ENCODE measurements at places on chromosomes 4 and X.
A peak's percentile ranks its signal among the peaks of the same experiment; 100 is the strongest.

- peak; percentile 51 for DNase-seq
These were observed 1.5 kb downstream of the GRID2 start for GRCh38 chr4:92305148-92305877.

- DNase-seq = no peak
These were observed 20.2 kb downstream of the TLR10 start for GRCh38 chr4:38762560-38762959.

DNA sequence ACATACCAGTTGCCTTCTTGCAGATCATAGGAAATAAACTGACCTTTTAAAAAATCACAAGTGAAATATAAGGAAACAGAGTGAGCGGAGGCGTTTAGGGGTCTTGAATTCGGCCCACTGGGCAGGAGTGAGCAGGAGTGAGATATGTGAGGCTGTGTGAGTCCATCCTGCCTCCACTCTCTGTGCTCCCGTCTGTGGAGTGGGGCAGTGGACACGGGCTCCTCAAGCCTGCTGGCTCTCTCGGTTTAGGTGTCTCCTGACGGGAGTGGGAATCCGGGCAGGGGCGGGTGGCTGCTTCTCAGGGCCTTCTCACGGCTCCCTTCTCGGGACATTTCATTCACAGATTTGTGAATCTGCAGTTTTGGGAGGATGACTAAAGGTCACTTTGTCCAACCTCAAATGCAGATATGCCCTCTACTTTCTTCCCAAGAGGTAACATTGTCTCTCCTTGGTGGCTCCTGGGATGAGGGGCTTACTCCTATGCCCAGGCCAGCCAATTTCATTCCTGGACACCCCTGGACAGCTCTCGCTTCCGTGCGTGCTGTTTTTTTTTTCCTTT, 27.6 kb downstream of the CYTL1 start:
- no peak for DNase-seq

DNA sequence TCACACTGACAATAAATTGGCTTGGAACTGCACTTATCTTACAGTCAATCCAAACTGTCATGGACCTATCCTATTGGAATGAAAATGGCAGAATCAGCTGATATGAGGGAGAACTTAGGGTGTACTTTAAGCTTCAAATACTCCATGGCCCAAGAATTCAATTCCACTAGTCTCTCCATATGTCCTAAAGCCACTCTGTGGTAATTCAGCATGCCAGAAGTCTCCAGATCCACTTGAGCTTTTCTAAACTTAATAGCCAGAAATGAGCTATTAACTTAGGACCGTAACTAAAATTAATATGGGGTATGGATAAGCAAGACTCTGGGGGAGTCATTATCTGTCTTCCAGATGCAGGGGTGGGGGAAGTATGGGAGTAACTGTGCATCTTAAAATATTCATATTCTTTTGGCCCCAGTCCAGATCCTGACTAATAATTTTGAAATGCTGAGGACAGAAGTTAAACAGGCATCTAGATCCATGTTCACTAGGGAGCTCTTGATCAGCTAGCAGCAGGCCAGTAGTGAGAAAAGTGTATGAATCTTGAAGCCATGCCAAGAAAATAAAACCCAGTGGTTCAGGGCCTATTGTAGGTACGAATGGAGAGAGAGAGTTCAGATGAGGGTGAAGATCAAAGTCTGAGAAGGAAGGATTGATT, 167.6 kb downstream of the DKK2 start:
- DNase-seq = no peak

DNA sequence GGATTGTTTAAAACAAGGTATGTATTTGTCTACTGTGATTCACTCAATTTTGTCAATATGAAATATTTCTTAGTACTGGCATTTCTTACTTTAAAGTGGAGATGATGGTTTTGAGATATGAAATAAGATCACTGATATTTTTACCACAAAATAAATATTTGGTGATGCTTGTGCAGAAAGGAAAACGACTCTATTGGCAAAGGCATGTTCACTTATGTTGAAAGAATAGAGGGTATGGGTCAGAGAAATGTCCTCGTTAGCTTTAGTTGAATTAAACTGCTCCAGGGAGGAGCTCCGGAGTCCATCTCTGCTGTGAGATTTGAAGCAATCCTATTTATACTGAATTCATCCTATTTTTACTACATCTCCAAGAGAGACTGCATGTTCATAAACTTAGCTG, 84.2 kb downstream of the SH3BGRL start:
- no peak for DNase-seq

DNA sequence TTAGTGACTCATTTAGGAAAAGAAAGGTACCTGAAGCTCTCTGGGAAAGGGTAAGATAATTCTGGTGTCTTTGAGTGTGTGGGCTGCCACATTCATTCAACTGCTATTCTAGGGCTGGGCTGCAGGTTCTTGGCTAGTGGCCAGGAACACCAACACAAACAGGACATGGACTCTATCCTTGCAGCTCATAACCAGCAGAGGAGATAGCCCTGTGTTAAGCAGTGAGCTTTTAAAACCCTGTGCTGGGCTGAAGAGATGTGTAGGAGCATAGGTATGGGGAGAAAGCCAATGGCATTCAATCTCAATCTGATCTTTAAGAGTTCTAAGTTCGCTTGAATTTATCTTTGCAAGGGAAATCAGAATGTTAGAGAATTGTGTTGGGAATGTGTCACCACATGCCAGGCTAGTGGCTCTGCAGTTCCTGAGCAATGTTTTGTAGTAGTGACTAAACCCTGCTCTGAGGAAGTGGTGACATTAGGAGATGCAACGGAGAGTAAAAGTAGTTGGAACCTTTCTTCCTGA, 39.2 kb downstream of the SGMS2 start:
- no peak for DNase-seq

DNA sequence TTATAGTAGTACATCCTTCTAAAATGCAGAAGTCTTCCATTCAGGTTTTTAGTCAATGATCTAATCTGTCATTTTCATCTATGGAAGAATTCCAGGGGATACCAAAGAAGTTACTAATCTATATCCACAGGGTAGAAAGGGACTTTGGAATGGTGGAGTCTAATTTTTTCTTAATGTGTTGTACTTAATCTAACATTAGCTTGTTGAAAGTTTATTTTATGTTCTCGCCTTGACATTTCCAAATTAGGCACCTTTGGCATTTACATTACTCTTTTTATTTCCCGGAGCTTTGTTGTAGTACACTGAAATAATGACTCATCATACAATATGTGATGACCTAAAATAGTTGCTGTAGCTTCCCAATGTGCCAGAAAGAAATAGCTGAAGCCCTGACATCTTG, 91.5 kb downstream of the HTR2C start:
- DNase-seq = no peak

DNA sequence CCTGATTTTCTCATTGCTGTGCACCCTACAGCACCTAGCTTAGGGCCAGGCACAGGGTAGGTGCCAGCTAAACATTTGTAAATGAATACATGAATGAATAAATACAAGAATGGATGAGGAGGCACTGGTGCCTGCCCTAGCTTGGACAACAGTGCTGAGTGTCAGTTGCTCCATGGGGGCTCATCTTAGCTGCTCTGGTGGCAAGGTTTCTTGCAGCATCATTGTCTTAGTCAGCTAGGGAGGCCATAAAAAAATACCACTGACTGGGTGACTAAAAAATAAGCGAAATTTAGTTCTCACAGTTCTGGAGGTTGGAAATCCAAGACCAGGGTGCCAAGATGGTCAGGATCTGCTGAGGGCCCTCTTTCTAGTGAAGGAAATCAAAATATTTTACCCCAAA, 31.2 kb downstream of the TMEM31 start:
- no peak for DNase-seq

DNA sequence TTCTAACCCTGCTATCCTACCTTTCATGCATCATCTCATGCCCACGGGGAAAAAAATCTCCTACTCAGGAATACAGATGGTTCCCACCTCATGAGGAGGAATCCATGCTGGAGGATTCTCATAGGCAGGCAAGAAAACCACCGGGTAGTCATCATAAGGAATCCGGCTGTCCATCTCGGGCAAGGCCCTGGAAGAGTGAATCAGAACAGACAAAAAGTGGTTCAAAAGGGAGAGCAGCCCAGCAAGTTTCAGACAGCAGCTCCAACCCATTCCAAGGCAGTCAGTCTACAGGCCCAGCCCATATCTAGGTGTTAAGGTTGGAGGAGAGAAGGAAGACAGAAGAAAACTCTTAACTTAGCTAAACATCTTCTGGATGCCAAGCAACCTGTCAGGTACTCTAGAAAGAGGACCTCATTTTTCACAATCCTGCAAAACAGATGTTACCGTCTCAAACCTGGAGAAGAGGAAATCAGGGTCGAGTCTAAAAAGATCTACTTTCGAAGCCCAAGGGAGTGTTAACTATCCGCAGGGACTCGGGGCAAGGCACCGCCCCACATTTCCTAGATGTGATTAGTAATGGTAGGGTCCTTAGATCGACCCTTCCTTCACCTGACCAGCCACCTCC, 447 bp downstream of the PDZD11 start:
- no peak for DNase-seq

GRCh38 chrX:10173331-10173900, 16.6 kb downstream of the CLCN4 start:
- DNase-seq = peak; percentile 55

GRCh38 chr4:40559585-40560465, 69.8 kb downstream of the RBM47 start:
- no peak for DNase-seq

DNA sequence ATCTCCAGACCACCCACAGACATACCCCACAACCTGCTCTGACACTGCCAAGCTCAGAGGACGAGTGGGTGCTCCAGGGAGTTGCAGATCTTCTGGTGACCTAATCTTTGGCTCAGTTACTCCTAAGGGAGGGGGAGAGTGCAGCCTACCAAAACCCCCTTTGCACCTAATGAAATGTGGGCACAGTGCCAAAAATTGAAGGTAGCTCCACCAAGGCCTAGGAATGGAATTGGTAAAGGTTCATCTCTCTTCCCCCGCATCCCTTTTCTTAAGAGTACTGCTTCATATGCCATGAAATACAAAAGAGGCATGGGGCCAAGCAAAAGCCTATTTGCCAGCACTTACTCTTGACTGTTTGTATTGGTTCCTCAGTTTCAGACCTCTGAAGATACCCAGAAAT, 491.0 kb downstream of the NAF1 start:
- no peak for DNase-seq

GRCh38 chr4:70993181-70994068, at the start of gene DCK:
DCK (plus strand) TSS chr4:70993649; CDS start chr4:70993836, 187 bp downstream.
- peak; percentile 83 for DNase-seq

DNA sequence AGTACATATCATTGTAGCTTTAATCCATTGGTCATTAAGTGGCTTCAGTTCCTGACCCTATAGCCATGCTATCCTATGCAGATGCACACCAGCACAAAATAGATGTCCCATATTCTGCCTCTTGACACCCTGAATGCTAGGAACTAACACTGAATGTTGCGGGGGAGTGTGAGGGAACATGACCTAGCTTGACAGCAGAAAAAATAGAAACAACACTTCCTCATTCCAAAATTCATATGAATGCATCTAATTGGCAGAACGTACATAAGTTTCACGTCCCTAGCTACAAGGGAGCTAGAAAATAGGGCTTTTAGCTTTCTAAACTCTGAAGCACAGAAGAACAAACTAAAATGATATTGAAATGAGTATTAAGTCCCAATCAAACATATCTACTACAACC, 14.4 kb upstream of the DCAF8L1 start:
- DNase-seq = no peak
